Suppressor macrophage treated with lipopolysaccharide for 4 hours (primary cell): ENCODE measurements at places on chromosomes 3 and 15.

DNA sequence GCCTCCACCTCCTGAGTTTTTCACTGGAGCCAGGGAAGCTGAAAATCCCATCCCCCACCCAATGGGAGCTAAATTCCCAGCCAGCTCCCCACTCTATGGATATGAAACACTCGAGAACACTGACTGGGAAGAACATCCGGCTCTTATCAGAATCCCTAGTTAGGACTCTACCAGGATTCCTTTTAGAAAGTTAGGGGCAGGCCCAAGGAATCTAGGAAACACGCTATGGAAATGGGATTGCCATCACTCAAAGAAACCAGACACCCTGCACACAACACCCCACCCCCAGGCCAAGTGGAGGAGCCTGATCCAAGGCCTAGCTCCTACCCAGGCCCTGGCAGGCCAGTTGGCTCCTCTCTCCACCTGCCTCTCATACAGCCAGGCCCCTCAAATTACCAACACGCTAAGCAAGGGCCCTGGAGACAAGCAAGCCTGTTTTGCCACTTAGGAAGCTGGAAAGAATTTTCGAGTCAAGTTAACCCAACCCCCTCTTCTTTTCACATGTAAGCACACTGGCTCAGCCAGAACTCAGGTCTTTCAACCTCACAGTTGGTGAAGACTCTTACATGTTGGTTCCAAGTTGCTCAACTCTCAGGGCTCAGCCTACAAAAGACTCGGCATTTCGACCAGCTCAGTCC lies 75.5 kb downstream of the RBPMS2 start:
- no peak for DNase-seq

DNA sequence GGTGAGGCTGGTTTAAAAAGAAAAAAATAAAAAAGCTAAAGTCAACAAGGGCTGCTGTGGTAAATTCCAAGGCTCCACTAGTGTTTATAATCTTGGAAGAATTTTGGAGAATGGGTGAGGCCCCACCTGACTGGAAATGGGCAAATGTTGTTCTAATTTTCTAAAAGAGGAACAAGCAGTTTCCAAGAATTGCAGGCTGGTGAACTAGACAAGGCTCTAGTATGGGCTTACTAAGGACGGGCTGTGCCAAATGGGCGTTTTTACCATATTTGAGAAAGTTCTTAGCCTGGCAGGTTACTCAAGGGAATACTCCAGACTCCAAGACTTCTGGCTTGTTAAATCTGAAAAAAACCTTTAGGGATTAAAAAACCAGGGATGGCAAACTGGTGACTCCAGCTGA lies 67.0 kb upstream of the ABHD2 start:
- no peak for DNase-seq

GRCh38 chr3:99578339-99578970 lies 59.9 kb upstream of the COL8A1 start:
- DNase-seq: no peak

DNA sequence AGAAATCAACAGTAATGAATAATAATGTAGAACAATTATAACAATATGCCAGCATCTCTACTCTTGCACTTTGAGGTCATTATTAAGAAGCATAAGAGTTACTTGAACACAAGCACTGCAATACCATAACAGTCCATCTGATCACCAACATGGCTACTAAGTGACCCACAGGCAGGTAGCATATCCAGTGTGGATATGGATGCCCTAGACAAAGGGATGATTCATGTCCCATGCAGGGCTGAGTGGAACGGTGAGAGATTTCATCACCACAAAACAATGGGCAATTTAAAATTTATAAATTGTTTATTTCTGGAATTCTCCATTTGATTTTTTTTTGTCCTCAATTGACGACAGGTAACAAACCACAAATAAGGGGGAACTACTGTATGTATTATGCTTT lies 107.7 kb upstream of the TSC22D2 start:
- DNase-seq: no peak
